ENCODE measurements at places on chromosomes 7 and 10.

GRCh38 chr10:113087165-113088029 lies 137.3 kb downstream of the TCF7L2 start:
- no peak for DNase-seq

DNA sequence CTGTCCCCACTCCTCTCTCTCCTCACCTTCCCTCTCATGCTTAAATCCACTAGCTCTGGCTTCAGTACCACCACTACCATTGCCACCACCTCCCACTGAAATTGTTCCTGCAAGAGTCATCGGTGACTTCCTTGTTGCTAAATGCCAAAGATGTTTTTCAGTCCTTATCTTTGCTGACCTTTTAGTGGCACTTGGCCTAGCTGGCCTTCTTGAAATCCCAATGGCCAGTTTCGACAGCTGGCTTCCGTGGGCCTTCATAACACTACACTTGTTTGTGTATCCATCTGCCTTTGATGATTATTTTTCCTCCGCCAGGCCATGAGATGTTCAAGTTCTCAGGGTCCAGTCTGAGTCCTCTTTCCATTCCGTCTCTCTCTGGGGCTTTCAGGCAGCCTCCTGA lies 118.2 kb upstream of the NANOS1 start:
- no peak for DNase-seq

GRCh38 chr10:119817991-119818888 lies 54.4 kb downstream of the MCMBP start:
- DNase-seq: no peak

DNA sequence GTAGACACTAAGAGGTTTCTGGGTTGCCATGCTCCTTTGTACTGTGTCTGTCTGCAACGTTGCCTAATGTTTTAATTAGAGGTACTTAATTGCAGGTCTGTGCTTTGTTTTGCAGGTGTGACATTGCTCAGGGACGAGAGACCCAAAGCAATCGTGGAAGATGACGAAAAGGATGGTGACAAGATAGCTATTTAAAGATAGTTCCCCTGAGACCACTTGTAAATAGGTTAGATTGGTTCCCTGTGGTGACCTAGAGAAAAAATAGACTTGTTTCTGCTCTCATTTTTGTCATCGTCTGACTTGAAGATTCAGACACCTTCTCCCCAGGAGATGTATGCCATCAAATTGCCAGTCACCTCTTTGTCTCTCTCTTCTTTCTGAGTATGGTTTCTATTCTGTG lies 20.1 kb downstream of the PPP1R17 start:
- no peak for DNase-seq

GRCh38 chr10:13853854-13854253 lies 267.1 kb downstream of the PRPF18 start:
- no peak for DNase-seq

DNA sequence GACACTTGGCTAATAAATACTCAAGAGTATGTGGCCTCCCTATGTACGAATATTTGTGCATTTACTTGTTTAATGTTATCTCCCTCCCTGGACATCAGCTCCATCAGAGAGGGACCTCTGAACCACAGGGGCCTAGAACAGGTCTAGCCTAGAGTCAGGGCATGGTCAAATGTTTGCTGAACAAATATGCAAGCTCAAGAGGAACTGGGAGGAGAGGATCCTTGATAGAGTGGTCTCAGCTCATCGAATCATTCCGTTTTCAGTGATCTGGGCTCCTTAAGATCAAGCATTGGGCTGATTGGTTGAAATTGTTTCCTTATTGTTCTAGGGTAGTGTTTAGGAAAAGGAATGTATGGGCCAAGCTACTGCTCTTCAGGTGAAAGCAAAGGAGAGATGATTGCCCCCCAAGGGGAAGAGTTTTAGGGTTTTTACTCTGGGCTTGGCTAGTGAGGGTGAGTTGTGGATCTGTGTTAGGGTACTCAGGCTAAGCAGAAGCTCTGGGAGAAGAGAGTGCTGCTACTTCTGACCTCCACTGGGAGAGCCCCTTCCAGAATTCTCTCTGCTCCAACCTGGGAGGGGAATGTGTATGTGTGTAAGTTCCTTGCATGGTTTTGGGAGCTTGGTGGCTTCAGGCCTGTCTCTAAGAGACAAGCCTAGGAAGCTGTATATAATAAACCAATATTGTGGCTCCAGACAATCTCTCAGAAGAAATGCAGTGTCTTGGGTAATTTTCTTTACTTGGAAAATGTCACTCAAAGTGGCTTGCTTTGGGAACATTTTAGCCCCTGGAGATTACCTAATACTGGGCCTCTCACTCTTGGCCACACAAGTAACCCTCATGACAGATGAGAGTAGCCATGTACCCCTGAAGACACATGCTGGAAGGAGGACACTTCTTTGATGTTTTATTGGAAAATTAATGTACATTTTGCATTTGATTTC lies 110.0 kb downstream of the EMX2 start:
- no peak for DNase-seq

DNA sequence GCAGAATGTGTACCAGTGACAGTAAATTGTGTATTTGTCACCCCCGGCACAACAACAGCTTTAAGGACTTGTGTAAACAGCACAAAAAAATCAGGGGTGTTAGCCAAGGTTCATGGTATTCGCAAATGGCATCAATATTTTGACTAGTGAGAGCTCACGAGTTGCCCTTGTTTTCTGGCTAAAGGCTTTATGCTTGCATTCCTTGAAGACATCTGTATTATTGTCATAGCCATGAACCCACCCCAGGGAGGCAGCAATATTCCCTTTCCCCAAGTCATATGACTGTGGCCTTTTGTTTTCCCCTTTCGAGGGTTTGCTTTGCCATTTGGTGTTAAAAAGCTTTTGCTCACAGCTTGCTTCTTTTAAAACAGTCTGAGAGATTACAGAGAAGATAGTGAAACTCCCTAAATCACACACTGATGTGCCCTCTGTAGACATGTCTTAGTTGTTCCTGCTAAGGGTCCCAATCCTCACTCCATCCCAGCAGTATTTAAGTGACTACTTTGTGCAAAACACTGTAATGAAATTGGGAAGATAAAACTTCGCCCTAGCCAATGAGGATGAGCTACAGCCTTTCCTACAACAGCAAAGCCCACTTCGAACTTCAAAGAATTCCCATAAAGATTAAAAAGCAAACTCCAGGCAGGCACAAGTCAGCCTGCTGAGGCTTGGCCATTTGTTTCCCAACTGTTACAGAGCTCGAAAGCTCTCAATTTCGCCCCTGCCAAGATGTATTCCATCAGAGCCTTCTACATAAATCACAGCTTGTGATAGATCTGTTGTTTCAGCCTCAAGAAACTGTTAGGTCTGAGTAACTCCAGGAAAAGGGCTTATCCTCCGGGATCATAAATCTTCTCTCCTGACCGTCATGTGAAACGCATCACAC lies 172.3 kb downstream of the ADAM12 start:
- no peak for DNase-seq

Measured in NCI-H2081 (cell line).